Type B pancreatic cell (in vitro differentiated cells): ENCODE measurements at places on chromosomes 1 and 21. TPM values are rescaled to one million over a fixed set of nuclear protein-coding genes. Genes with fewer than 3 reads are reported as not detected.

Gene KCNE1
- 0.14 and 0.51 TPM in 2 replicates for total RNA-seq

Gene SLC45A1
- 0.67 and 2.7 TPM in 2 replicates for total RNA-seq

Gene TNFRSF14
- 4.2 and 8.5 TPM in 2 replicates for total RNA-seq

Gene FAM20B
- 40.1 and 41.0 TPM in 2 replicates for total RNA-seq

Gene FCRL6
- not detected in 2 replicates for total RNA-seq

Gene MATN1
- 0.24 and 0.40 TPM in 2 replicates for total RNA-seq

Gene IGSF21
- 0.67 and 0.94 TPM in 2 replicates for total RNA-seq

Gene OSCP1
- total RNA-seq, result 12.4 and 15.3 TPM in 2 replicates

Gene THEM5
- not detected in 2 replicates for total RNA-seq

Gene ATAD3A
- total RNA-seq, result 37.8 and 39.8 TPM in 2 replicates

Gene NCF2
- total RNA-seq, result 0.68 and 2.2 TPM in 2 replicates

GRCh38 chr21:33033094-33033951, 7.6 kb downstream of the OLIG2 start:
- DNase-seq, result no peak
- peaks cover 88% of the 10 kb centered on the region for H3K27me3 ChIP-seq
- H3K27ac ChIP-seq, result no peak overlapping the region
- no peaks in the 10 kb centered on the region for H3K36me3 ChIP-seq

DNA sequence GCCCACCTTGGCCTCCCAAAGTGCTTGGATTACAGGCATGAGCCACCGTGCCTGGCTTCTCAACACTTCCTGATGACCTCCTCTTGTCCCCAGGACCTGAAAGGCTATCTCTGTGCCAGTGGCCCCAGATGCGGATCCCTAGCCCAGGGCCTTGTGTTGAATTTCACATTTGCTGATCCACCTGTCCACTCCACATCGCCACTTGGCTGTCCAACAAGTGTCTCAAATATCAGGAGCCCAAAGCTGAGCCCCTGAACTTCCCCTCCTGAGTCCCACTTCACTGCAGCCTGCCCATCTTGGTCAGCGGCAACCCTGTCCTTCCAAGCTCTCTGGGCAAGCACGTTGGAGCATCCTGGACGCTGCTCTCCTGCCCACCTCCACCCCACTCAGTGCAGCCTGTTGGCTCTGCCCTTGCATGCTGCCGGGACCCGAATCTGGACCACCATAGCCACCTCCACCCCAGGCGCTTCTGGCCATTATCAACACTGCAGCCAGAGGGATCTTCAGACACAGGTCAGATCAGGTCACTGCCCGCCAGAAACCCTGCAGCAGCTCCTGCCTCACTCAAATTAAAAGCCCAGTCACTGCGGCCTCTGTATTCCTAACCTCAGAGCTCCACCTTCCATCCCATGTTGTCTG, 352.5 kb upstream of the VAMP3 start:
- H3K27me3 ChIP-seq, result no peaks in the 10 kb centered on the region
- H3K27ac ChIP-seq, result no peak overlapping the region
- no peaks in the 10 kb centered on the region for H3K4me1 ChIP-seq
- no peak overlapping the region for H3K4me3 ChIP-seq
- no peaks in the 10 kb centered on the region for H3K36me3 ChIP-seq

- H3K4me3 ChIP-seq, result no peak overlapping the region
- H3K27ac ChIP-seq, result no peak overlapping the region
- H3K4me1 ChIP-seq, result peaks cover 10% of the 10 kb centered on the region
Observed at GRCh38 chr1:94855307-94855700, 35.1 kb downstream of the SLC44A3 start.

DNA sequence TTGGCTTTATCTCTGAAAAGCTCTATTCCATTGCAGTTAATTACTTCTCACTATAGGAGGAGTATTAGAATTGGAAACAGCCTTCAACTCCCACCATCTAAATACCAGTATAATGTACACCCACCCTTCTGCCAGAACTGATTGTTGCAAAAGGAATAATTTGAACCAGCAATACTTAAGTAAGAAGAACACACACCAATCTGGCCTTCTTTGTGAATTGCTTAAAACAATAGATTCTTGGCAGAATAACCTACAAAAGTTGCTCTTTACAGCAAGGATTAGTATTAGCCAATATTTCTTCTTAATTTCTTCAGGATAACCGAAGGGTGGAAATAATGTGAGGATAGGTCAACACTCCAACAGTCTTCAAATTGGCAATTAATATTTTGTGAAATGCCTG, 54.9 kb upstream of the ADAMTS5 start:
- no peak overlapping the region for H3K4me3 ChIP-seq
- H3K27ac ChIP-seq, result no peak overlapping the region
- DNase-seq, result no peak
- peaks cover 15% of the 10 kb centered on the region for H3K4me1 ChIP-seq
- H3K27me3 ChIP-seq, result peaks cover 3% of the 10 kb centered on the region

DNA sequence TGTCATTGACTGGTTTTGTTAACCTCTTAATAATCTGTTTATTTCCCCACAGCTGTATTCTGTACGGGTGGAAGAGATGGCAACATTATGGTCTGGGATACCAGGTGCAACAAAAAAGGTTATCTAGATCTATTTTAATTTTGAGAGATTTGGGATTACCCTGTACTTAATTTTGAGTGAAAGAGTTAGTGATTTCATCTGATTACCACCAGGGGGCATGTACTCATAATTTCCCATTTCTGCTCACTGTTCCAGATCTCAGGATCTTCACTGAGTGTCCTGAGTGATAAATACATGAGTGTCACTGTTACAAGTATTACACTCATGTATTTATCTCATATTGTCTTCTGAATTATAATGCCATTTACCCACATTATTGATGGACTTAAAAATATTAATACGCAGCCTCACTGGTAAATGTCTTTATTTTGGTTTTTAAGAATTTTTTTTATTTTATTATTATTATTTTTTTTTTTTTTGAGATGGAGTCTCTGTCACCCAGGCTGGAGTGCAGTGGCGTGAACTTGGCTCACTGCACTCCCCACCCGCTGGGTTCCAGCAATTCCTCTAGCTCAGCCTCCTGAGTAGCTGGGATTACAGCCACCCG, 27.4 kb downstream of the DTL start:
- no peak for DNase-seq
- no peaks in the 10 kb centered on the region for H3K27me3 ChIP-seq

DNA sequence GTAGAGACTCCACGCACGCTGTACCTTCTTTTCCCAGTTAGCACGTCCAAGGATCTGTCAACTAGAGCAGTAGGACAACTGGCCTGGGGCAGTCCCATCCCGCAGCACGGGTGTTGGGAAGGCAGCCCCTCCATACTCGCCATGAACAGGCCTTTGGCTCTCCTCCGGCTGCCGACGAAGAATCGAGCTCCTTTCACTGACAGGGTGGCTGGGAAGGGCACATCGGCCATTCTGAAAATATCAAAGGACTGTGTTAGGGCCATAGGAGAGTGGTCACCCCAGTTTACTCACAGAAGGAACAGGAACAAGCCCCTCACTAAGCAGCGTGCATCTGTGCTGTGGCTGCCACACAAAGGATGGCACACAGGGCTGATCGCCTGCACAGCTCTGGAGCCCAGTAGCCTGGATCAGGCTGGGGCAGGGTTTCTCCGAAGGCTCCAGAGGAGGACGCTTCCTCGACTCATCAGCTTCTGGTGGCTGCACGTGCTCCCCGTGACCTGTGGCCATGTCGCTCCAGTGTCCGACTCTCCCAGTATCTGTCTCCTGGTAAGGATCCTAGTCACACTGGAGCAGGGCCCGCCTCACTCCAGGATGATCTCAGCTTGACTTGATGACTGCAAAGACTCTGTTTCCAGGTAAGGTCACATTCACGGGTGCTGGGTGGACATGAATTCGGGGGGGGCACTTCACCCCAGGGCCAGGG, 8.9 kb downstream of the KRTAP10-1 start:
- H3K36me3 ChIP-seq, result no peaks in the 10 kb centered on the region
- H3K27ac ChIP-seq, result no peak overlapping the region
- H3K27me3 ChIP-seq, result no peaks in the 10 kb centered on the region
- peak; percentile 65 for DNase-seq

- H3K36me3 ChIP-seq, result no peaks in the 10 kb centered on the region
- H3K27me3 ChIP-seq, result no peaks in the 10 kb centered on the region
- no peak overlapping the region for H3K27ac ChIP-seq
- H3K4me3 ChIP-seq, result no peak overlapping the region
- no peak for DNase-seq
- H3K4me1 ChIP-seq, result no peaks in the 10 kb centered on the region
Observed at GRCh38 chr1:191953526-191953925, 204.7 kb upstream of the RGS18 start.

DNA sequence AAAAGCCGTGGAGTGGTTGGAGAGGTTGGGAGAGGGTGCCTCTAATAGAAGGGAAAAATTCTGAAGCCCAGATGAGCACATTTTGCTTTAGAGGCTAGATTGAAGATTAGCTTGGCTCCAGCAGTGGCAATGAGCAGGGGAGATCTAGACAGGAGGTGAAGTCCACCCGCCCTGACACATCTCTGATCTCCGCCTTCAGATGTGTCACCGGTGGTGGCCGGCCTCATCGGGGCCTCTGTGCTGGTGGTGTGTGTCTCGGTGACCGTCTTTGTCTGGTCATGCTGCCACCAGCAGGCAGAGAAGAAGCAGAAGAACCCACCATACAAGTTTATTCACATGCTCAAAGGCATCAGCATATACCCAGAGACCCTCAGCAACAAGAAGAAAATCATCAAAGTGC, 8.4 kb downstream of the SYT11 start:
- no peaks in the 10 kb centered on the region for H3K36me3 ChIP-seq
- no peak overlapping the region for H3K27ac ChIP-seq
- H3K4me3 ChIP-seq, result no peak overlapping the region
- no peaks in the 10 kb centered on the region for H3K4me1 ChIP-seq
- H3K27me3 ChIP-seq, result peaks cover 38% of the 10 kb centered on the region
- DNase-seq, result no peak

- H3K27ac ChIP-seq, result no peak overlapping the region
- no peak for DNase-seq
- no peak overlapping the region for H3K4me3 ChIP-seq
- H3K4me1 ChIP-seq, result peaks cover 3% of the 10 kb centered on the region
- peaks cover 26% of the 10 kb centered on the region for H3K27me3 ChIP-seq
Observed at GRCh38 chr1:38062361-38063288, 16.0 kb upstream of the POU3F1 start.

DNA sequence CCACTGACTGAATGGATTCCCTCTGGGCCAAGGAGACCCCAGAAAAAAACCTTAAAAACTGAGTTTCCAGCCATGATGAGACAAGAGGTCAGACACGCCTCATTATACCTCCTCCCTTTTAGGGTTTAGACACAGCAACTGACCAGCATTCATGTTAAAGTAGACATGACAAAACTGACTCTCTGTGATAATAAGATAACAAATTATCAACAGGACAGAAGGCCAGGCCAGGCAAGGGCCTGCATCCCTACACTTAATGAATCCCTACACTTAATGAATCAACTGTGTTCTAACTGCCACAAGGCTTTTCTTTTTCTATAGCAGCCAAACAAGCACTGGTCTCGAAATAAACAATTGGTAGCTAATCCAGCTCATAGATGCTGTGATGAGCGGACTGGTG, 33.3 kb upstream of the FAM89A start:
- no peak overlapping the region for H3K4me3 ChIP-seq
- no peak overlapping the region for H3K27ac ChIP-seq
- H3K4me1 ChIP-seq, result no peaks in the 10 kb centered on the region
- no peak for DNase-seq
- H3K36me3 ChIP-seq, result no peaks in the 10 kb centered on the region

GRCh38 chr21:41294548-41295231, 21.9 kb upstream of the FAM3B start:
- H3K36me3 ChIP-seq, result no peaks in the 10 kb centered on the region
- peaks cover 3% of the 10 kb centered on the region for H3K27me3 ChIP-seq
- no peaks in the 10 kb centered on the region for H3K4me1 ChIP-seq
- DNase-seq, result no peak
- H3K27ac ChIP-seq, result no peak overlapping the region

DNA sequence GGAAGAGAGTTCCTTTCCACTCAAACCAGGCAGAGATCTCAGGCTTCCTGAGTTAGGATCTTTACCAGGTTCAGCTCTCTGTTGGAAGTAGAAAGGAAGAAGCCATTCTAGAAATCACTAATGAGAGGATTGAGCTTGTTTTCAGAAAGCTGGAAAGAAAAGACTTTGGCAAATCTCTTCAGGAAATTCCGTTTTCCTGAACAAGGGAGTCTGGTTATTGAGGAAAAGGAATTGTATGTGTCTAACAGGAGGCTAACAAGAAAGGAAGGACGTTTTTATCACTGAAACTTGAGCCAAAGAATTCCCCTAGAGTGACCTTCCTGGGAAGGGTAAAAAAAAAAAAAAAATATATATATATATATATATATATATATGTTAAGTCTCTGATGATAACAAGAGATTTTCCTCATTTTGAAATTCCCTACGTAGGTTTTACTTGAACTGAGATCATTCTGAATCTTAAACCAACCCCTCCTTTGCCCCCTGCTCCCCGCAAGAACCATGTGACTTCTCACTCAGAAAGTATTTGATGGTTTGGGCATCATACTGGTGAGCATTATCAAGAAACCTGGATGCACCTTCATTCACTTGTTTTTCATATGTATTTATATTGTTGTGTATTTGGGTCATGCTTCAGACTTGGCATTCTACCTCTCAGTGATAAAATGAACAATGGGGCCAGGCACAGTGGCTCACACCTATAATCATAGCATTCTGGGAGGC, 98.4 kb upstream of the BMP8A start:
- peaks cover 7% of the 10 kb centered on the region for H3K36me3 ChIP-seq
- H3K27ac ChIP-seq, result peak overlapping the region; percentile 93
- no peak for DNase-seq
- peaks cover 57% of the 10 kb centered on the region for H3K4me1 ChIP-seq
- H3K27me3 ChIP-seq, result no peaks in the 10 kb centered on the region

DNA sequence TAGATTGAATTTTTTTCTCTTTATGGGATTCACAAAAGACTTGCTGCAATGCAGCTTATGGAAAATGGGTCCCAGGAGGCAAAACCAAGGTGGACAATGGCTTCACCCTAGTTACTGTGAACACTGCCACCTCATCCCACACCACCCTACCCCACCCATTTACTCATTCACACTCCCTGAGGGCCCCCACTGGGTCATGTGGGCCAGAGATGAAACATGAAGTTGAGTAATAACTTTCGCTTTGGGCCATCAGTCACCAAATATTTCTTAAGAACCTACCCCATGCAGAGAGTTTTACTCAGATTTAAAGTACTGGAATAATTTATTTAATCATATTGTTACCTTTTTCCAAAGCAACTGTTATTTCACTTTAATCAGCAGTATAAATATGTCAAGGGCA, 191.8 kb downstream of the TPR start:
- peaks cover under 1% of the 10 kb centered on the region for H3K27me3 ChIP-seq
- peaks cover 1% of the 10 kb centered on the region for H3K36me3 ChIP-seq
- H3K4me1 ChIP-seq, result peaks cover 8% of the 10 kb centered on the region
- H3K4me3 ChIP-seq, result no peak overlapping the region
- no peak for DNase-seq

- H3K27ac ChIP-seq, result no peak overlapping the region
- no peaks in the 10 kb centered on the region for H3K4me1 ChIP-seq
- no peak overlapping the region for H3K4me3 ChIP-seq
- DNase-seq, result no peak
- no peaks in the 10 kb centered on the region for H3K36me3 ChIP-seq
Observed at GRCh38 chr1:73839922-73840321, 358.1 kb downstream of the LRRIQ3 start.
